NCI-H345 (cell line): ENCODE measurements at places on chromosomes 7 and 10.

GRCh38 chr7:39971924-39972323 is 21.9 kb downstream of the CDK13 start:
- DNase-seq, result no peak

- DNase-seq, result no peak
Measured at GRCh38 chr7:138713191-138713590, 12.0 kb upstream of the SVOPL start.

- no peak for DNase-seq
Measured at GRCh38 chr7:27254625-27255024, 12.0 kb downstream of the EVX1 start.

DNA sequence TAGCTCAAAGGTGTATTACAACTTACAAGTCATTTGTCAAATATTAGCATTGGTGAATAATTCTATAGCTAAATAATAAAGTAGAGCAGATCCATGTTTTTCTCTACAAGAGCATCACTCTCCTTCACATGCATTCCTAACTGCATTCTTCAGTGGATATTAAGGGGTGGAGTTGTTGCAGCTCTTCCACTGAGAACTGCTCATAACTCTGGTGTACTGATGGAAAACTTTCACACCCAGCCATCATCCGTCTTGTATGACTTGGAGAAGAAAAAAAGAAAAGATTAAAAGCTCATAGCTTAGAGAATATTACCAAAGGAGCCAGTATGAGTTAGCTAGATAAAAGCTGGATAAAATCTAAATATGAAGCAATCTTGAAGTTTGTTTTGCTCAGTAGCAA is 10.2 kb upstream of the FAM13C start:
- no peak for DNase-seq

GRCh38 chr7:110861163-110861562 is 229.8 kb upstream of the LRRN3 start:
- no peak for DNase-seq

- no peak for DNase-seq
Measured at GRCh38 chr10:94308866-94309265, 53.9 kb downstream of the NOC3L start.

DNA sequence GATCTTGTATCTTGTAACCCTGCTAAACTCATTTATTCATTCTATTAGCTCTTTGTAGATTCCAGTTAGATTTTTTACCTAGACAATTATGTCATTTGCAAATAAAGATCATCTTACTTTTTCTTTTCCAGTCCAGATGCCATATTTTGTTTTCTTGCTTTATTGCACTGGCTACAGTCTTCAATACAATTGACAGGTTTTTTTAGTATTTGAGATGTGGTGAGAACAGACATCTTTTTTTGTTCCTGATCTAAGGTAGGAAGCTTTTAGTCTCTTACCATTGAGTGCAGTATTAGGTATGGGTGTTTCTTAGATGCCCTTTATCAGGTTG is 12.1 kb downstream of the SPRN start:
- no peak for DNase-seq

- DNase-seq, result no peak
Measured at GRCh38 chr7:141497391-141497790, 53.8 kb upstream of the AGK start.

- no peak for DNase-seq
Measured at GRCh38 chr7:101699881-101700823, 71.1 kb upstream of the MYL10 start.

DNA sequence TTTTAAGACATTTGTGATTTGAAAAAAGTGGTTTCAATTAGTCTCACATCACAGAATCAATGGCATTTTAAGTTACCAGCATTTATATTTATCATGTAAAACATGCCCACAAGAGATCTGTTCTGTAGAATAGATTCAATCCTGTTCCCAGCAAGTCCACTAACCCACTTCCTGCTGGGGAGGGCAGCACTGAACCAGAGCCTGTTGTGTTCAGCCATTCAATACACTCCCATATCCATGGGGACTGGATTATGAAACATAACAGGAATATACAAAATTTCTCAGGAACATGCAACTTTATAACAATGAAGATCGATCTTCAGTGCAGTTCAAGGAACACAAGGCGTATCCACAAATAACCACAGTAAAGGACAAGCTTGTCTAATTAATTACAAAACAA is 24.4 kb upstream of the ANK3 start:
- DNase-seq, result no peak

DNA sequence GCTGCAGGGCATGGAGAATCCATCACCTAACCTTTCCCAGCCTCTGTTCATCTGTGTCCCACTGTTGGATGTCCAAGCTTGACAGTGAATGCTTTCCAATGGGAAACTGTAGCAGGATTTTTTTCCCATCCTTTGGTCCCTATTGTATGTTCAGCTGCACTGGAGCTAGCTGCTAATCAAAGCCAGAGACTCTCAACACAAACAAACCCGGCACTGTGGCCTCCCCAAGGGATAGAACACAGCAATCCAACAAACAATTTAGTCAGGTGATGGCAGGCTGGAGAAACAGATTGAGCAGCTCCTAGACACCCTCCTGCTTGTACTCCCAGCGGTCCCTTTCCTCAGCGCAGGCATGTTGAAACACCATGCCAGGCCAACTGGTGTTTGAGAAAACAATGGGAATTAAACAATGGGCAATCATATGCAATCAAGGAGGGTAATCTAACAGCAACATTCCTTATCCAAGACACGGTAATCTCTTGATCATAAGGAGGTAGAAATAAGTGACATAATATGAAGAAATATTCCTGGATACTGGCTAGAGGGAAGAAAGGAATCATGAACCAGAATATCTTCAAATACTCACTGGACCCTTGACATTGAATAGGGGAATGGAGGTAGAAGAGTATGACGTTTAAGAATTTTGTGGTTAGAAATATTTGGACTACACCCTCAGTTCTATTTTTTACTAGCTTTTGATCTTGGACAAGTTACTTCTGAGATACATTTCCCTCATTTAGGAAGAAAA is 15.0 kb downstream of the PTN start:
- peak; percentile 69 for DNase-seq

- no peak for DNase-seq
Measured at GRCh38 chr10:71078454-71079145, 133.8 kb upstream of the UNC5B start.

GRCh38 chr7:19665399-19666008 is 43.3 kb downstream of the POLR1F start:
- peak; percentile 55 for DNase-seq

DNA sequence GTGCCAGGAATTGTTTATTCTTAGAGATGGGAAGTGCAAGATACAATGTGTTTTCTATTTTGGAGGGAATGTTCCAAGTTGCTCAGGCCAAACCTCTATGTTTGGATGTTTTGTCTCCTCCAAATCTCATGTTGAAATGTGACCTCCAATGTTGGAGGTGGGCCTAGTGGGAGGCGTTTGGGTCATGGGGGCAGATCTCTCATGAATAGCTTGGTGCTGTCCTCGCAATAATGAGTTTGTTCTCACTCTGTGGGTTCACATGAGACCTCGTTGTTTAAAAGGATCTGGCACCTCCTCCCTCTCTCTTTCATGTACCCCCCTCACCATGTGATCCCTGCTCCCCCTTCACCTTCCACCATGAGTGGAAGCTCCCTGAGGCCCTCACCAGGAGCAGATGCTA is 8.3 kb upstream of the GDF10 start:
- no peak for DNase-seq

GRCh38 chr7:110943701-110944345 is 147.1 kb upstream of the LRRN3 start:
- no peak for DNase-seq

DNA sequence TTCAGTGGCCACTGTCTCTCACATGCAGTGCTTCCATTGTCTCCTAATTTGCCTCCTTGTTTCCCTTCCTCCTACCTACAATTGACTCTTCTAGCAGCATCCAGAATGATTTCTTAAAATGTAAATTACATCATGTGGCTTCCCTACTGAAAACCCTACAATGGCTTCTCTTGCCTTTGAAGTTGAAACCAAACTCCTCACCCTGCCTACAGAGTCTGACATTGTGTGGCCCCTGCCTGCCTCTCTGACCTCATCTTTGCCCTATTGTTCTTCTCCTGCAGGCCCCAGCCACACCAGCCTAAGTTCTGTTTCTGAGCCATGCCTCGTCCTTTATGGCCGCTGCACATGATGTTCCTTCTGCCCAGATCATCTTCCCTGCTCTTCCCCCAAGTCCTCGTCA is 35.8 kb upstream of the CDK1 start:
- DNase-seq, result no peak

- no peak for DNase-seq
Measured at GRCh38 chr7:67711706-67712105, 715.1 kb downstream of the TYW1 start.

GRCh38 chr10:78035025-78035424 is 1.4 kb downstream of the RPS24 start:
- DNase-seq, result no peak

- DNase-seq, result peak; percentile 11
Measured at GRCh38 chr7:6306471-6306870, 34.0 kb upstream of the CYTH3 start.

- DNase-seq, result no peak
Measured at GRCh38 chr7:130880668-130881067, 146.7 kb upstream of the KLF14 start.

DNA sequence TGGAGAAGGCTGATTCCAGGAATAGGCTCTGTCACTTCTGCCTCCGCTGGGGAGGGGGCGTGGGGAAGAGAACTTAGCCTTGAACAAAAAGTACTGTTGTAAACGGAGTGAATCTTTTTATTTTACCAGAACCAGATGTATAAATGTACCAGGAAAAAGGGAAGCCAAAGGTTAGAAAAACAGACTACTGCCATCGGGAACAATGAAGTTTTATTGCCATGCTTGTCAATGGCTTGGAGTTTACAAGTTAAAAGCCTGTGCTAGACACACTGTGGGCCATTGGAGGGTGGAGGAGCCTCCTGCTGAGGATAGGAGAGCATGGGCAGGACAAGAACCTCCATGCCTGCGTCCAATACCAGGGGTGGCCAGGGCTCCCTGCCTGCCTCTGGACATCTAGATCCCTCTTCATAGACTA is 161.7 kb upstream of the LYZL2 start:
- DNase-seq, result no peak

DNA sequence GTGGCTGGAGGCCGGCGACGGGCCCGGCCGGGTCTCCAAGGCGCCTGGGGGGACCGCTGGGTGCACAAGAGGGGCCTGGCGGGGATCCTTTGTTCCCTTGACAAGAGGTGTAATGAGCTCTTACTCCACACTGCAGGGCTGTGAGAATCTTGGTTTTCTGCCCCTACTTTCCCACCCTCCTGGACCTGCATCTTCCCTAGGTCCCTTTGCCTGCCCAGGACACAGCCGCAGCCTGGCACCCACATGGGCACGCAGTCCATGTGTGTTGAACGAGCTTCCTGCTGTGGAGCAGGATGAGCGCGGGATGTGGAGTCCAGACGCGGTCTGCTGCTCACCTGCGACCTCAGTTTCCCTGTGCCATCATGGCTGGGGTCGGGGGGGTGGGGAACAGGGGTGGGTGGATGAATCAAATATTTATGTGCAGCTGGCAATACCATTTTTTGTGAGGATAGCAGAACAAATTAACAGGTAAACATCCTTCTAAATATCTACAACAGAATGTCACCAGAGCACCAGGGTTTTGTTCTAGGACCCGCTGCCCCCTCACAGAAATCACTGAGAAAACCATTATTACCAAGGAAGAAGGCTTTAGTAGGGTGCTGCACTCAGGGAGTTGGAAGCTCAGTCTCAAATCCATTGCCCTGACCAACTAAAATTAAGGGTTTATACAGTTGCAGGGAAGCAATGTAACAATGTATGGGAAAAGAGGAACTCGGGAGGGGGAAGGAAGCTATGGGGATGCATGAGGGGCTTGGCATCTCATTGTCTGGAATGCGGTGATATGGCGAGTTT is 474 bp upstream of the NSMCE4A start:
- DNase-seq, result no peak

- DNase-seq, result no peak
Measured at GRCh38 chr10:103192089-103192450, 1.0 kb downstream of the NT5C2 start.

DNA sequence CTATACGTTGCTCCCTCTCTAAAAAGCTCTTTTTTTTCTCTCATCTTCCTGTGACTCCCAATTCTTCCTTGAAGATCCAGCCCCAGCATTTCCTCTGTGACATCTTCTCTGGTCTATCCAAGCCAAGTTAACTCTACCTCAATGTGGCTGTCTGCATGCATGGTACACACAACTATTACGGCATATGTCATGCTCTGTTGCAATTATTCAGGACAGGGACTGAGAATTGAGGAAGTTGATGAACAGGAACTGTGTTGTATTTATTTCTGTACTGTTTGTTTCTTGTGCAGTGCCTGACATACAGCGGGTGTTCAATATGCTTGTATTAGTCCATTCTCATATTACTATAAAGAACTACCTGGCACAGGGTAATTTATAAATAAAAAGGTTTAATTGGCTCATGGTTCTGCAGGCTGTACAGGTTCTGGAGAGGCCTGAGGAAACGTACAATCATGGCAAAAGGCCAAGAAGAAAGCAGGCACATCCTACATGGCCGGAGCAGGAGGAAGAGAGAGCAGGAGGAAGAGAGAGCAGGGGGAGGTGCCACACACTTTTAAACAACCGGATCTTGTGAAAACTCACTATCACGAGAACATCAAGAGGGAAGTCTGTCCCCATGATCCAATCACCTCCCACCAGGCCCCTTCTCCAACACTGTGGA is 6.3 kb downstream of the TRPV5 start:
- DNase-seq, result no peak

DNA sequence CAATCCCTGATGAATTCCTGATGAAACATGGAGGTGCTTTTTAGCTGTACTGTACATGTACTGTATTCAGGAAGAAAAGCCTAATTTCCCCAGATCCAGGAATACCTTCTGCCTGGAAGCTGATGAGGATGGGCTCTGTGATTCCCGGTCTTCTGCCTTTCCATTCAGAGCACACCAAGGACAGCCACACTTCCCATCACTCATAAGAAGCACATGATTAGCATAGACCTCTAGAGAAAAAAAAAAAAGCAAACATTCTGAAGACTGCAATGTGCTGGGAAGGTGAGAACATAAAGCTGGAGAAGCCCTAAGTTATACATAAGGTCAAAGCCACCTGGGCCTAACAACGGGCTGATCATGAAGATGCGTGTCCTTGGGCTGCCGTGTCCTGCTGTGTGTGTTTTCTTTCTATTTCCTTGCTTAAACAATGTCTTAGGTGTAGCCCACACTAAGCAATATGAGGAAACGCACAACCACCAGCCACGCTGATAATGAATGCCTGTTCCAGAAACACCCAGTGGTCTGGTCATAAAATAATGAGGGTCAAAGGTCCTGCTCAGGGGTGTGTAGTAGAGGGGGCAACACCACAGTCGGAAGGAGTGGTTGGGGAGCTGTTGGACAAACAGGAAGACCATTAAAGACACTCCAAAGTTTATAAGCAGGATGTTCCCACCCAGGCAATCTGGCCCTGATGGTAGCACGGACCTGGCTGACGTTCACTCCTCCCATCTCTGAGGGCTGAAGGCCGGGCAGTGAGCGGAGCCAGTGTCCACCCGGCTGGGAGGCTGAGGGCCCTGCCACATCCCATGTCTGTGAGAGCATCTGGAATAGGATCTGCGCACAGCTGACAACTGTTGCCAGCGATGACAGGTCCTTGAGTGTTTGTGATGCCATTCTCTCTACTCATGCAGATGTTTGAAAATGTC is 7.9 kb downstream of the PKD1L1 start:
- no peak for DNase-seq

GRCh38 chr7:107917763-107918651 is 27.0 kb downstream of the DLD start:
- DNase-seq, result no peak
